Brain (organoid and tissue), 16 donors: ENCODE measurements at places on chromosomes 5 and 9. TPM values are rescaled to one million over a fixed set of nuclear protein-coding genes. Genes with fewer than 3 reads are reported as not detected.

The SLC6A18 gene
- polyA plus RNA-seq, result not detected

The SKP2 gene
- polyA plus RNA-seq, result 20.2 TPM

The CARTPT gene
- polyA plus RNA-seq, result 7.9 TPM

The GABRP gene
- polyA plus RNA-seq, result 0.68 TPM

The TARS1 gene
- polyA plus RNA-seq, result 125 TPM

The JAKMIP2 gene
- polyA plus RNA-seq, result 14.9 TPM

The CSF1R gene
- 13.2 TPM for polyA plus RNA-seq

The LURAP1L gene
- polyA plus RNA-seq, result 2.8 TPM

The LCN10 gene
- 3.5 TPM for polyA plus RNA-seq

The ZFP37 gene
- 2.1 TPM for polyA plus RNA-seq

The ARL14EPL gene
- not detected for polyA plus RNA-seq

The PDZD2 gene
- polyA plus RNA-seq, result 6.8 TPM

The TNC gene
- polyA plus RNA-seq, result 25.7 TPM

The OSMR gene
- polyA plus RNA-seq, result 4.4 TPM

The SLC1A1 gene
- polyA plus RNA-seq, result 4.6 TPM

The WWC1 gene
- polyA plus RNA-seq, result 29.0 TPM

The OTP gene
- 9.6 TPM for polyA plus RNA-seq

The PGM5 gene
- 2.4 TPM for polyA plus RNA-seq

The KIF12 gene
- polyA plus RNA-seq, result not detected

The DELE1 gene
- polyA plus RNA-seq, result 25.2 TPM

The C5orf52 gene
- not detected for polyA plus RNA-seq

The ZNF354C gene
- polyA plus RNA-seq, result 1.8 TPM

The WHRN gene
- polyA plus RNA-seq, result 37.3 TPM

The ATP6V1G1 gene
- 130 TPM for polyA plus RNA-seq

The CLIC3 gene
- polyA plus RNA-seq, result 1.9 TPM

The BSPRY gene
- polyA plus RNA-seq, result 20.8 TPM

The MAMDC2 gene
- 0.31 TPM for polyA plus RNA-seq

The CNOT6 gene
- 10.9 TPM for polyA plus RNA-seq

The DPYSL3 gene
- polyA plus RNA-seq, result 389 TPM

The ADGRV1 gene
- 7.8 TPM for polyA plus RNA-seq

The LHX2 gene
- 283 TPM for polyA plus RNA-seq

The TOR1B gene
- 23.7 TPM for polyA plus RNA-seq

The ANKRD18B gene
- polyA plus RNA-seq, result 0.53 TPM

The GRXCR2 gene
- polyA plus RNA-seq, result not detected

The SPEF2 gene
- polyA plus RNA-seq, result 0.19 TPM

The SLCO6A1 gene
- polyA plus RNA-seq, result not detected

The IRX4 gene
- not detected for polyA plus RNA-seq
